ENCODE measurements at places on chromosomes 2 and 18.

DNA sequence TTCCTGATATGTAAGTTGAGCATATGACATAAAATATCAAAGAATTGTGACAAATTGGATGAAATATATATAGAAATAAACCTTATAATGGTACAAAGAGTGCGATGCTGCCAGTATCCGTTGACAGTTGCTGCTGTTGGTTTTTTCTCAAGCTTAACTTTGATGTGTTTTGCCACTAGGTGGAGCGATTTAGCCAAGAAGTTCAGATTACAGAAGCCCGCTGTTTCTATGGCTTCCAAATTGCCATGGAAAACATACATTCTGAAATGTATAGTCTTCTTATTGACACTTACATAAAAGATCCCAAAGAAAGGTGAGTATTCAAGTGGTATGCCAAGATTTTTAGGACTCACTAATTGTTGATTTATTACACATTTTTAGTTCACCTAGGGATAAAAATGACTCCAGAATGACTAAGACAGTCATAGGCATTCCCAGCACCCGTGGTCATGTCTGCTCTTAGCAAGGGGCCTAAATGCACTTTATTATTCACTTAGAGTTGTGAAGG is 2.1 kb downstream of the RRM2 start:
- DNase-seq, result peak; percentile 76

DNA sequence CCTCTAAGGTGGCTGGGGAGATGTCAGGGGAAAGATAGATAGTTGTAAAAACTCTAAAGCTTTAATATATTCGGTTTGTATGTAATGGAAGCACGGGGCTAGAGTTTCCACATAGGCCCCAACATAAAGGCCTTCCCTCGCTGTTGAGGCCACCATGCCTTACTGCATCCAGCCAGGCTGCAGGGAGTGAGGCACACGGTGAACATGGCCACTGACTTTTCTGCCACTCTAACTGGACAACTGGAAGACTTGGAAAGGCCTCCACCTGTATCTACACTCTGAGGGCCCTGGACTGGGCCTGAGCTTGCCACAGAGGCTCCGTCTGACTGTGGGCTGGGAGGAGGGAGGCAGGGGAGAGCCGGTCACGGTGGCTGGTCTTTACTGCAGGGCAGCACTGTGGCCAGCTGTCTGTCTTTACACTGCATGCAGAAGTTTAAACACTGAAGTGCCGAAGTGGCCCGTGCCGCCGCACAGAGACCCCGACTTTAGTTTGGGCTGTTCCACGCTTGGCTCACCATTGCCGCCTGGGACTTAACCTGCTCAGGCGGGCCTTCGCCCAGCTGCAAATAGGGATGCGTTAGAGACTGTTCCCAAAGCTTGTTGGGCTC is 66.7 kb downstream of the EMILIN2 start:
- DNase-seq, result no peak

DNA sequence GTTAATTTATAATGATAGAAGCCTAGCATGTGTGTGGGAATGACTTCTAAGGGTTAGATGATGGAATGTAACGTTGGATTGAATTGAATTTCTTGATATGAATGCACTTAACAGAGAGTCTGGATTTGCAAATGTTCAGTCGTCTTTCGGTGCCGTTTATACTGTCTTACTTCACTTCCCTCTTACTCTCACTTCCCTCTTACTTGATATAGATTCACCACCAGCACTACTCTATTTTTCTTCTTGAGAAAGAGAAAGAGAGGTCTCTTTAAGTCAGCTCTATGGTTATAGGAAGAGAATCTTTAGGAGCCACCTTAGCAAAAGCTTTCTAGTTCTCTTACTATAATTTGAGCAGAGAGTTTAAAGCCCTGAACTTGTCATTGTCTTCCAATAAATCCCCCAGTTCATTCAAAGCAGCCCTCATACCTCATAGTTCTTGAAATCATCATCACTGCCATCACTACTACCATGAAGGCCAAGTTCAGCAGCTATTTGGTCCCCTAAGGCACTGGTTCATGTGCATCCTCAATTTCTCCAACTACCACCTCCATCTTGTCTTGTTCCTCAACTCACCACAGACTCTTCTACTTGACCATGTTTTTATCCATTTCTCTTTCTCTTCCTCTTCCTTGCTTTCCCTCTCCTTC is 501.7 kb upstream of the TCF4 start:
- no peak for DNase-seq

DNA sequence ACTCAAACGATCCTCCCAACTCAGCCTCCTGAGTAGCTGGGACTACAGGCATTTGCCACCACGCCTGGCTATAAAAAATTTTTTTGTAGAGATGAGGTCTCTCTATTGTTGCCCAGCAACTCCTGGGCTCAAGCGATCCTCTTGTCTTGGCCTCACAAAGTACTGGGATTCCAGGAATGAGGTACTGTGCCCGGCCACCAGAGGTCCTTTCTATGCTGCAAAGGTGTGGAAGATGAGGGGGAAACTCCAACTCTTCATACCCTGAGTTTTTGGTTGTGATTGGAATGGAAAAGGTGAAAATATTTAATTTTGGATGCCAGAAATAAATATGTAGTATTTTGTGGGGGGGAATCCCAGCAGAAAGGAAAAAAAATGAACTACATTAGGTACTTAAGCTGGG is 36.0 kb downstream of the MRPL33 start:
- peak; percentile 15 for DNase-seq

DNA sequence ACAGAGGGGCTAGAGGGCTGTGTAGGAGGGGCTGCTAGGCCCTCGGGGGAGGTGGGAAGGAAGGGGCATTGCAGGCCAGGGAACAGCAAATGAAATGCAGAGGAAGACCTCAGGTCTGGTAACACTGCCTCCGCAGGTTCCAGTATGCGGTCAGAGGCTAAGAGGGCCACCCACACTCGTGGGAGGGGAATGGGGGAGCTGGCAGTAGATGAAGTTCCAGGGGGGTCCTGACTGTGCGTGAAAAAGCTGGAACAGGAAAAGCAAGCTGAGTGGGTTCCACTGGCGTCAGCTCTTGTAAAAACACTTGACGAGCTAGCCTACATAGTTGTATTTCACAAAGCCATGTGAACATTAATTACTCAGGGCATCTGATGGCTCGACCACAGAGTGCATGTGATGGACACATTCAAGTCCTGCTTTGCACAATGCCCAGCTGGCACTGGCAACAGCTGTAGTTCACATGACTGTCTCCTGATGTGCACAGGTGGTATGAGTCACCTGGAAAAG is 29.0 kb upstream of the PTPN4 start:
- DNase-seq, result peak; percentile 46

DNA sequence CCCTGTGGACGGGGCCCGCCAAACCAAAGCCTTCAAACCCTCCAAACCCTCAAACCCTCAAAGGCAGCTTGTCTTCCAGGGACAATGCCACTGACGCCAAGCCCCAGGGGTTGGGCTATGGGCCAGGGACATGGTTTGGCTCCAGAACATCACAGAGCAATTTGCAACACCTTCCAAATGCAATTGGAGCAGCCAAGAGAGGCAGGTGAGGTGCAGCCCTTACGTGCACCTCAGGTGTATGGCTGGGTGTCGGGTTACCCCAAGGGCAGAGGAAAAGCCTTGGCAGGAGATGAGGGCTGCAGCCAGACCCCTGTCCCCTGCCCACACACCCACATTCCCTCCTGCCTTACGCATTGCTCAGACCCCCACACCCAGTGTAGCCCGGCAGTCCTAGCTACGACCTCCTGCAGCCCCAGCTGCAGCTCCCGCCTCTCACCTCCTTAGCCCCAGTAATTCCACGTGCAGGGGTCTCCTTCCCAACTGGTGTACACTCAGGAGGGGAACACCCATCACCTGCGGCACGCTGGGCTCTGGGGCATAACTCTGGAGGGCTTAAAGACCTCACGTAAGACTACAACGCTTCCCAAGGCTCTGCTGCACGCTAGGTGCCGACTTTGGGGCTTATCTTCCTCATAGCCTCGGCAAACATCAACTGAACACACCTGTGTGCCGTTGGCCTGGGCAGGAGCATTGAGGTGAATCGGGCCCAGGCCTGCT is 88.7 kb downstream of the TFCP2L1 start:
- DNase-seq, result no peak

DNA sequence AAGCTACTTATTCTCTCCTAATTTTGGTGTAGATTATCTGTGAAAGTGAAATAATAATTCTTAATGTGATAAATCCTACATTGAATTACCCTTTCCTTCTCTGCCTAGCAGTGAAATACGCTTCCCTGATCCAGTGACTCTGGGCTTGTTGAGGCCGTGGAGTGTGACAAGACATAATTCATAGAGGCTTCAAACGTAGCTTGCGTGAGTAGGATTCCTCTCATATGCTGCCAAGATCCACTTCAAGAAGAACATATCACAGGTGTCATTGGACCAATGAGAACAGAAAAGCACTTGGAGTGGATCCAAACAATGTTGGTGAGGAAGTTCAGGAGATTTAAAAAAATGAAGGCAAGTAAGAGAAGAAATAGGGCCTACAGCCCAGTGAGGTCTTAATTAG is 221.3 kb upstream of the TMEFF2 start:
- DNase-seq, result no peak

- no peak for DNase-seq
These were observed 150.4 kb downstream of the NR4A2 start for GRCh38 chr2:156182132-156182531.

DNA sequence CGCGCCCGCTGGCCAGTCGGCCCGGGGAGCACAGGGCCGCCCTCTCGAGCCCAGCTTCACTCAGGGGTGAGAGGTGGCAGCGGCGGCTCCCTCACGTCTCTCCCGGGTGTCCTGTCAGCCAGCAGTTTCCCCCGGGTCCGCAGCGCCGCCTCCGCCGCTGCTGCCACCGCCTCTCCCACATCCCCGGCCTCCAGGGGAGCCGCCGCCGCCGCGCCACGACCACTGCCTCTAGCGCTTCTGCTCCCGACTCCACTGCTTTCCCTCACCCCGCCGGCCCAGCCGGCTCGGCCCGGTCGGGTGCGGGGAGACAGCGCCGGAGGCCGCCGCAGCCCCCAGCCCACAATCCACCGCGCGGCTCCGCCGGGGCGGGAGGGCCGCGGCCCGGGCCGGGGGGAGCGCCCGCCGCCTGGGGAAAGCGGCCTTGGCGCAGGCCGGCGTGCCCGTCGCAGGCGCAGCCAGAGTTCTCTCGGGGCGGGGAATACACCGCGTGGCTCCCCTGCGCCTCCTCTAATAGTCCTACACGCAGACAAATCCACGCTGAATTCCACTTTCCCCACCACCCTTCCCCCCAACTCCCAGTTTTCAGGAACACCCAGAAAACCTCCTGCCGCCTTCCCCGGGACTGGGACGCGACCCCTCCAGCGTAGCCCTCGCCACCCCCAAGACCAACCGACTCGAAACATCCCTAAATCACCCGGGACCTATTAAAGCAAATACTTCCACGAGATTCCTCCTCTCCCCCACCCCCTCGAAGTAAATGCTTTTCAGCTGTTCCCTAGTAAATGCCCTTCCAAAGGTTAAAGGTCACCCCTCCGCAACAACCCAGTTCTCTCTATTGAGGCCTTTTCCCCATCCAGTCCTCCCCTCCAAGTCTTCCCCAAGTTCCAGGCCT is at the start of gene VPS54:
Gene VPS54 (minus strand): TSS at position 346 of the 892 bp plus-strand sequence. CDS start 35,429 bp downstream, outside the sequence.
- DNase-seq, result peak; percentile 68

GRCh38 chr2:218257390-218257981 is 3.3 kb upstream of the GPBAR1 start:
- DNase-seq, result peak; percentile 62

GRCh38 chr18:36349552-36349951 is 52.0 kb downstream of the FHOD3 start:
- DNase-seq, result no peak

DNA sequence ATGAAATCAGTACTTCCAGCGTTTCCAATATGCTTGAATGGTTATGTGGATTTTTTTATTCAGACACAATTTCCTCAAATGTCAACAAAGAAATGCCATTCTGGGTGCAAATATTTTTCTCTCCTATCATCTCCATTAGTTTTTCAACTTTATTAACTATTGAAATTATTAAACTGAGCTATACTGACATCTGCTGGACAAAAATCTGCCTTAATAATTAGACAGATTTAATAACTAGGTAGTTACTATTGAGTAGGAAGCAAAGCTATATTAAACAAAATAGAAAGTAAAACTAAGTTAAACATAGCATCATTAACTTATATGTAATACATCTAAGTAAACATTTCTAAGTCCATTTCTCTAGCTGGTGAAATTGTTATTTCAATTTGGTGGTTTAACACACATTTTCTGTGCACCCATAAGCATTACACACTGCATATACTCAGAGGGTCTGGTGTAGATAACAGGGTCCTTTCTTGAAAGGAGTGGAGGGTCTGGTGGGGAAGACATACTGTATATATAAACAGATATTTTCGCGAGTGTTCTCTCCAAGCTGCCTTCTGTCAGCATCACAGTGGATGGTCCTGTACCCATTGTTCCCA is 77.0 kb downstream of the LANCL1 start:
- DNase-seq, result peak; percentile 14

DNA sequence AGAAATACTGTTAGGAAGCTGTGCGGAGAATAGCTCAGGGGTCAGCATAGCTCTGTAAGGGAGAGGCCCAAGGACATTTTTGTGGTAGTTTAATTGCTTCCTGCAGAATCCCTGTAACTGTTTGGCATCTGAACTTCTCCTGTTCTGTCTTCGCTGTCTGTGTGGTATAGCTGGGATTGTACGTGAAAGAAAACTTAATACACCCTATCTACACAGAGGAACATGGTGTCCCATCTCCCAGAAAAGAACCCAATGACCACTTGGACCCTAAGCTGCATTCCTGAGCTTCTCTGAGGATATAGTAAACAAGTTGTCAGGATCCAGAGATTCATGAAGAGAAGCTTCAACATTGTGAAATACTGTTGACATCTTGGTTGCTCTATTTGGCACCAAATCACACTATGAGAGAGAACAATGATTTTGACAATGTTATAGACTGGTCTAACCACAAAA is 81.3 kb downstream of the CDC42EP3 start:
- no peak for DNase-seq

DNA sequence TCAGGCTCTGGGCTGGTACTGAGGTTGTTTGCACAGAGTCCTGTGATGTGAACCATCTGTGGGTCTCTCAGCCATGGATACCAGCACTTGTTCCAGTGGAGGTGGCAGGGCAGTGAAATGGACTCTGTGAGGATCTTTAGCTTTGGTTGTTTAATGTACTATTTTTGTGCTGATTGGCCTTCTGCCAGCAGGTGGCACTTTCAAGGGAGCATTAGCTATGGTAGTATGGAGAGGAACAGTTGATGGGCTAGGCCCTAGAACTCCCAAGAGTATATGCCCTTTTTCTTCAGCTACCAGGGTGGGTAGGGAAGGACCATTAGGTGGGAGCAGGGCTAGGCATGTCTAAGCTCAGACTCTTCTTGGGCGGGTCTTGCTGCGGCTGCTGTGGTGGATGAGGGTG is 257.0 kb upstream of the GYPC start:
- DNase-seq, result peak; percentile 13

DNA sequence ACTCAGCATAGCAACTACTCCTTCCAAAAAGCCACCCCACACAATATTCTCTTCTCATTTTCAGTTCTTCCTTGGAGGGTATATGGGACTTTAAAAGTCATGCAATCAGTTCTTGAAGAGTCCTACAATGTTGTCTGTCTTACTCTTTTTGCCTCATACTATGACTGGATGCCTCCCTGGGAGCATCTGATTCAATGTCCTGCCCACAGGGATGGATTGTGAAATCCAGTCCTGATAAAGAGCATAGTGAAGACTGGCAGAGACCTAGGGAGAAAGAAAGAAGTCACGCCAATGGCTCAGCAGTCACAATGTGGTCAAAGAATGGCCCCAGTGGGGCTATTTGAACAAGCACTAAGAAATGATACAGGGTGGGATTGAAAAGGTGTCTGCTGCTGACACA is 155.1 kb upstream of the SERPINE2 start:
- no peak for DNase-seq
